ENCODE measurements at places on chromosomes 1 and 21. TPM values are rescaled to one million over a fixed set of nuclear protein-coding genes. Genes with fewer than 3 reads are reported as not detected.

Gene CTNNBIP1
- 28.7 TPM for total RNA-seq

Gene PPIAL4G
- not detected for total RNA-seq

- DNase-seq: no peak
Observed at GRCh38 chr1:110515891-110516290, 3.1 kb downstream of the KCNA10 start.

Gene TCEA3
- 1.7 TPM for total RNA-seq

Gene PGLYRP4
- total RNA-seq: not detected

Gene MYCBP
- total RNA-seq: 28.9 TPM

DNA sequence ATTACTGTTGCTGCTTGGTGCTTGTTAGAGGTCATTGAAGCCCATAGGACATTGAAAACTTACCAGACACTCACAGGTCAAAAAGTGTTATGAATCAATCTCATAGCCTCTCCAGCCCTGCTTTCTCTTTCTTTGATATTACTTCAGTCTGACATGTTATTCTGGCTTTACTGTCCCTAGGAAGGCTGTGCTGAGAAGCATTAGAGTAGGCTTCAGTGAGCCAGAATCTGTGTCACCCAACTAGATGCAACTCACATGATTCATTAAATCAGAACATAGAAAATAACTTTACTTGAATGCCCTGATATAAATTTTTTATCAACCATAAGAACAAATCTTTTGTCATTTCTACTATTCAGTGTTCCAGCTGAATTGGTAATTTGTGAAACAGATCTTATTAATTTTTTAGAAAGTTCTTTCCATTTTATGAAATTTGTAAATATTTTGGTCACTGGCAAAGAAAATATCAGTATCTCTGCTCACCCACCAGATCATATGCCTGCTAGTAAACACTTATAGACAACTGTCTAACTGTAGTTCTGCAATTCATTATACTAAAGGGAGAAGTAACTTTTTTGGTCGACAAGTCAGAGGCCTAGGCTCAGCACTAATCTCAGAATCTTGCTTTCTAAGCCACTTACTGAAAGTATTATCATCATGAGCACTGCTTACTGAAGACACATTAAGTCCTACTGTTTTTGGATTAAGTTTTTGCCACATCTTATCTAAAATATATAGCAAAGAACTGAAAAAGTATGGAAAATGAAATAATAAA lies 48.2 kb downstream of the RPAP2 start:
- DNase-seq: no peak

DNA sequence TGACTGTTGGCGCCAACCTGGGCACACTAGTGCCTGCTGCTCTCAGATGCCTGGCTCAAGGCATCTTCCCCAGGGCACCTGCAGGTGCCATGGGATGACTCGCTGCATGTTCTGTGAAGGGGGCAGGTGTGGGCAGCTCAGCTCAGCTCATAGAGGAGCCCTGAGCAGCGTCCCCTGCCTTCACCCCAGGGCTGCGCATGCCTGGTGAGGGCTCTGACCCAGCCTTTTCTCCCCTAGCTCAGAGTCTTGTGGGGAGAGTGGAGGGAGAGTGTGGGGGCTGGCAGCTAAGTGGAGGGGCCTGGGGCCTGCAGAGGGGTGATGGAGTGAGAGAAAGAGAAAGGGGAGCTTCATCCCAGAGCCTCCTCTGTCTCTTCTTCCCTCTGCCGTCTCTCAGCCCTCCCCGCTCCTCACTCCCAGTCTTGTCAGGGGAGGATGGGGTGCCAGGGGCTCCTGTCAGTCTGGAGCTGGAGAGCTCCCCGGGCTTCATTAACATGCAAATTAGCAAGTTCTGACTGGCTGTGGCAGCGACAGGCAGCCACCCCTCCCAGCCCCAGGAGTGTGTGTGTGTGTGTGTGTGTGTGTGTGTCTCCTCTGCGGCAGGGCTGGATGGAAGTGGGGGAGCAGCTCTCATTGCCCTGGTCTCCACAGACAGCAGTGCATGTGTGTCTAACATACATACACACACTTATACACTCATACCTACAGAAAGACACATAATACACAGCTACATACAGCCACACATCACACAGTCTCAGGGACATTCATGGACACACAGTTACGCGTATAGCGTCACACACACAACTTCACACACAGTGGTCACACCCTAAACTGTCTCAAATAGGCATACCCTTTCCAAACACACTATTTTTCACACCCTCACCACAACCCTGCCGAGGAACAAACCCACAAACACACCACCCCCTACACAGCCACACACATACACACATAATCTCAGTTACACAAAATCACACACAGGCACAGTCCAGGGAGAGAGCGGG lies 34.0 kb downstream of the FOXO6 start:
- no peak for DNase-seq

- no peak for DNase-seq
Observed at GRCh38 chr21:24118738-24119459, 1488.4 kb downstream of the MRPL39 start.

Gene C1orf198
- total RNA-seq: 94.1 TPM

Gene NPR1
- not detected for total RNA-seq

- no peak for DNase-seq
Observed at GRCh38 chr1:205360891-205361290, 4.2 kb upstream of the KLHDC8A start.

Gene DDR2
- total RNA-seq: 52.7 TPM

DNA sequence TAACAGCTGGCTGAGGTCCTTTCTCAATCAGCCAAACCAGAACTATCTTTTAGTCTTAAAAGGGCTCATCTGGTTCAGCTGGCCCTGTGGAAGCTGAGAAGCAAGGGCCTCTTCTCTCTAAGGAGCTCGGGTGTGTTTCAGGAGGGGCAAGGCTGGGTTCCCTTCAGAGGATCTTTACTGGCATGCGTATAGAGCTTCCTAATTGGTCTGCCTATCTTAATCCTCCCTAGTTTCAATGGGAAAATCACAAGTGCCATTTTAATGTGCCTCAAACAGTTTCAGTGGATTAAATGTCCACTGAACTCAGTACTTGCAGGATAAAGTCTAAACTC lies 81.5 kb upstream of the LBR start:
- DNase-seq: no peak

- peak; percentile 66 for DNase-seq
Observed at GRCh38 chr1:185813401-185813979, 79.3 kb downstream of the HMCN1 start.

Gene MTF1
- 1.7 TPM for total RNA-seq

- peak; percentile 52 for DNase-seq
Observed at GRCh38 chr1:186482661-186483255, 21.8 kb upstream of the PDC start.

Gene HAO2
- total RNA-seq: not detected

- DNase-seq: no peak
Observed at GRCh38 chr1:154553056-154554030, 5.1 kb downstream of the UBE2Q1 start.
